ENCODE measurements at places on chromosomes 11 and 22.

DNA sequence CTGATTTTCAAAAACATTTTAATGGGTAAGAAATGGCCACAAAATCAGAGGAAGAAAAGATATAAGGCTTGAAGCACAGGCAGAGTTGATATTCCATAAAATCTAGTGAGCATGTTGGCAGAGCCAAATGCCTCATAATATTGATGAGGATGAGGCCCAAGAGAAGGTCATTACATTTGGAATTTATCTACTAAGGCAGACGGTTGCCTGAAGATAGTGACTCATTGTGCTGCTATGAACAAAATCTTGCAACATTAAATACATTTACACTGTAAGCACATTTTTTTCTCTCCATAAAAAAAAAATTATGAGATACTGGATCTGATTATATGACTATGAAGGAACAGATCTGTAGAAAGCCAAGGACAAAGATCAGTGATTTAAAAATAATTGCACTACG lies 881.4 kb upstream of the CHORDC1 start:
- no peak for DNase-seq

- DNase-seq, result no peak
Observed at GRCh38 chr11:26983645-26984044, 10.3 kb upstream of the FIBIN start.

DNA sequence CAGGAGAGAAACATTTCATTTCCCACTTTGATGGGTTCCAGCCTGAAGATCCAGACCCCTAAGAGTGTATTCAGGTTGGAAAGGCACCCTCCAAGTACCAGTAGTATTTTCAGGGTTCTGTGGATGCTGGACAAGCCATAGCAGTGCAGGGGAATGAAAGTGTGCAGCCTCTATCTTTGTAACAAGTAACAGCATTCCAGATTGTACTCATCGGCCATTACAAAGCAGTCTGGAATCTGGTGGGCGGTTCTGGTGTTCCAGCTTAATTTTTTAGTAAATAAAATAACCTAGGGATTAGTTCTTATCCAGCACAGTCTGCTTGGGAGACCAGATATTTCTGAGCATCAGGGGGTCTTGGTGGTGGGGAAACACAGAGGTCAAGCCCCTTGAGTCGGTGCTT lies 22.6 kb downstream of the APLNR start:
- DNase-seq, result peak; percentile 40

GRCh38 chr11:70824605-70825245 lies 426.4 kb downstream of the CTTN start:
- no peak for DNase-seq

DNA sequence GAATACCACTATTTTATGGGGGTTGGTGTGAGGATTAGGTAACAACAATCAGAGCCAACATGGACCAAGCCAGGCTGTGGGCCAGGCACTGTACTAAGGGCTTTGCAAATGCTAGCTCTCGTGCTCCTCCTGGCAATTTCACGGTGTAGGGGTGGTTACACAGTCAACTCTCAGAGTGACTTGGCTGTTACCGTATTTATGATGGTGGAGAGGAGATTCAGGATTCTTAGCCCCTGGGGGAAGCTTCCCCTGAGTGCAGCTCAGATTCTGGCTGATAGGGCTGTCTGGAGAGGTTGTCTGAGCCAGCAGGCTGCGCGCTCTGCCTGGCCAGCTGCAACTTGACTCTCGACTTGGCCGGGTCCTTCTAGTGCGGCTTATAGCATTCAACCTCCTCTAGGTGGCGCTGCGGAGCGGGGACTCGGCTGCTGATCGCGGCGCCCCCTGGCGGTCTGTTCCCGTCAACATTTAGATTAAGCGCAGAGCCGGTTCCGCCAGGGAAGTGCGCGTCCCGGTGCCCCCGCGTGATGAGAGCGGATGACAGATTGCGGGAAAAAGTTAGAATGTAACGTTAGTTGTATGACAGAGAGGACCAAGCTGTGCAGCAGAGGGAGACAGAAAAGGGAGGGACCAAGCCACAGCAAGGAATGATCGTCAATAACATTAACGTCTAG lies 4.5 kb upstream of the NCF4 start:
- peak; percentile 93 for DNase-seq

Measured in right hindlimb (tissue), 1 donor.